ENCODE measurements at places on chromosomes 3 and 15.

GRCh38 chr15:80059786-80060355, 395 bp downstream of the ZFAND6 start:
- DNase-seq, result peak; percentile 41

DNA sequence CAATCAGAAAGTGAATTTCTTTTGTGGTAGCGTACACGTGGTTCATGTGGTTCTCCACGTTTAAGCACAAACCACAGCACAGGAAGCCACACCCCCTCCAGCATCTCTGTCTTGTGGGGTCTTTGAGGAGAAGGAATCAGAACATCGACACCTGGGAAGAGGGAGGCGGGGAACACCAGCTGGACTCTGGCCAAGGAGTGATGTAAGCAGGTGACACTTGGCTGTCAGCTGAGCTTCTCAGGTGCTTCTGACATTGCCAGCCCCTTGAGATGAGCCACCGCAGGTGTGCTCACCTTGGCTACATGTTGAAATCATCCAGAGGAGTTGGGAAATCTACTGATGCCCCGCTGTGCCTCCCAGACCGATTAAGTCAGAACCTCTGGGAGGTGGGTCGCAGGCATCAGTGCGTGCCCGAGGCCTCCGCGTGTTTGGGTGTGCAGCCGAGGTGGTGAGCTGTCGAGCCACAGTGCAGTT, 85.0 kb downstream of the FAM81A start:
- no peak for DNase-seq

GRCh38 chr15:60580650-60581376, 101.9 kb upstream of the ICE2 start:
- peak; percentile 22 for DNase-seq

DNA sequence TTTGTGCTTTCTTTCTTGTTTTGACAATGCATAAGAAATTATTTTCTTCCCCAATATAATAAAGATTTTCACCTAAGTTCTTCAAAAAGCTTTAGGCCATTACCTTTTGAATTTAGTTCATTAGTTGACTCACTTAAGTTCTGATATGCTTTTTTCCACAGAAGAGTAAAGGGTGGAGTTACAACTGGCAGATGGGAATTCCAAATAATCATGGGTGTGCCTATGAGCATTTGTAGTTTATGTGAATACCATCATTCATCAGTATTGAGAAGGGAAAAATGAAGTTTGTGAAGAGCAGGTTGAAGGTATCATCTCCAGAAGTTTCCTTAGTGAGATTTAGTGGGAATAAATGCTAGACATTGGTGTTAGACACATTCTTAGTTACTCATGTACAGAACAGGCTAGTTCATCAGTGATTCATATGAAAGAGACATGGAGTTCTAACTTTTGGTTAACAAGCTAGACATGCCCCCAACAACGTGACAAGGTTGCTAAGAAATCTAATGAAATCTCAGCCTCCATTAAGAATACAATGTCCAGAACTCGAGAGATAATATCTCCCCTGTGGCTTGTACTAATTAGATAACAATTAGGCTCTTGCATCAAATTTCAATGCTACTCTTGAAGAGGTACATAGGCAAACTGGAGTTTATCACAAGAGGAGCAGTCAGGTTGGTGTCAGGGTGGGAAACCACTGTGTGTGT, 16.9 kb upstream of the ALCAM start:
- DNase-seq, result peak; percentile 46

DNA sequence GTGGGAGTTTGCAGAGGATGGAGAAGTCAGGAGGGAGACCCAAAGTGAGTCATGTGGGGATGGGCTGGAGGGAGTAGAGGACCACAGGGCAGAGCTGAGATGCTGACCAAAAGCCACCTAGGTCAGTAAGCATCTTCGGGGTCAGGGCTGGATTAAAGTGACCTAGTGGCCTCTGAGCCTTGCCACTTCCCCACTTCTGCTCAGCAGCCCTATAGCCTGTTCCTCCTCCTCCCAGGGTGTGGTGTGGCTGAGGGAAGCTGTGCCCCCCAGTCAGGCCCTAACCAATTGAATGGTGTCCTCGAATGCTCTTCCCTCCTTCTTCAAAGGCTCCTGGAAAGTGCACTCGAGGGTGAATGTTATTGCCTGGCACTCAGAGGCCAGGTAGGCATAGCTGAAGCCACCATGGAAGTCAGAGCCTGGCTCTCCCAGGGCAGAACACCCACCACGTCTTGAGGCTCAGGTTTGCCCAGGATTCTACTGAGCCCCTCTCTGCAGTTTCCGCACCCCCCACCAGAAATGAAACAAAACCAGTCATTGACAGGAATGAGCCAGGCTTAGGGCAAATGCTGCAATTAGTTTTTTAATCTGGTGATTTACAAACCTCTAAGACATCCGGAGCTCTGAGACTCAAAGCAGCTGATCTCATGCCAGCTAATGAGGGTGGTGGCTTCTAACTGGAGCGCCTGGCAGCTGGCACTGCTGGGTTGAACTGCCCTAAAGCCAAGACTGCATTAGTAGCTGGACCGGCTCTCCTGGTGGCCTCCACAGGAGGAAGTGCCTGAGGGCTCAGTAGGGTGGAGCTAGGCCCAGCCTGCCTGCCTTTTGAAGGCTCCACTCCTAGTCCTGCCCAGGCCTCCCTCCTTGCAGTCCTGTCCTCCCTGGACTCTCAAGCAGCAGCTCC, 26.0 kb upstream of the VIPR1 start:
- peak; percentile 11 for DNase-seq

DNA sequence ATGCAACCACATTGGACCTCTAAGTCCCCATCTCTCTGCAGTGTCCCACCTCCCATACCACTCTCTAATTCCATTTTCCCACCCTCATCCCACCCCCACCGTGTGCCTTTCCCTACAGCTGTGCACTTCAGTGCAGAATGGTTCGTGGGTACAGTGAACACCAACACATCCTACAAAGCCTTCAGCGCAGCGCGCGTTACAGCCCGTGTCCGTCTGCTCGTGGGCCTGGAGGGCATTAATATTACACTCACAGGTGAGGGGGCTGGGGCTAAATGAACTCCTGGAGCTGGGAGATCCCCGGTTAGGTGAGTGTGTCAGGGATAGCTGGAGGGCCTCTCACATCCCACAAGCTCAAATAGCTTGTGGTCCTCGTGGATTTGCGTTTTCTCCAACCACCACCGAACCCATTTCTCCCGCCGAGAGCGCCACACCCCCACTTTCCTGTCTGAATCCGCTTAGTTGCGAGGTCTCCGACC, 1.9 kb downstream of the DUOXA2 start:
- no peak for DNase-seq

GRCh38 chr3:181486141-181486885, 225.4 kb upstream of the SOX2 start:
- no peak for DNase-seq

GRCh38 chr15:51672155-51672687, 9.1 kb upstream of the SCG3 start:
- no peak for DNase-seq

GRCh38 chr3:54756330-54756731, 171.5 kb downstream of the LRTM1 start:
- peak; percentile 99 for DNase-seq

DNA sequence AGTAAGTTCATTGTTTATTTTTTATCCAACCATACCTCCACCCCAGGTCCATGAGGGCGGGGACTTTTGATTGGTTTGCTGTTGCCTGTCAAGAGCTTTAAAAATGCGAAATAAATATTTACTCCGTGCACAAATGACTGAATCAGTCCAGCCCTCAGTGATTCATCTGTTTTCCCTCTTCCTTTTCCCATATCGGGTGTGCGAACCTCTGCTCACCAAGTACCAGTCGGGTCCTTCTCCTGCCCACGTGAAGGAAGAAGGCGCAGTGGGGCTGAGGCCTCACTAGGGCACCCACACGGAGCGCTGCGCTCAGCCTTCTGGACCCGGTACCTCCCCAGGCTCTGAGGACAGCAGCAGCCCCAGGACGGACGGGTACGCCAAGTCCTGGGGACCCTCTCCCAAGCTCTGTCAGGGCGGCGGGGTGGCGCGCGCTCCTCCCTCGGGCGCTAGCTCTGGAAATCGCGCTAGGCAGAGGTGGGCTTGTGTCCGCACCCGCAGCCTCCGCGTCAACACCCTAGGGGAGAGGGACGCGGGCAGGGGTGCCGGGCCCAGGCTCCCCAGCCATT, 70.5 kb upstream of the EPHB3 start:
- no peak for DNase-seq

Data from EH (cell line).